Stimulated activated CD4-positive, alpha-beta T cell treated with anti-CD3 and anti-CD28 coated beads, Interleukin-2, amount 100 ng/mL, for 4 hours (primary cell): ENCODE measurements at places on chromosomes 4 and X.

GRCh38 chr4:85147481-85148076, 181.1 kb upstream of the WDFY3 start:
- no peak for DNase-seq

DNA sequence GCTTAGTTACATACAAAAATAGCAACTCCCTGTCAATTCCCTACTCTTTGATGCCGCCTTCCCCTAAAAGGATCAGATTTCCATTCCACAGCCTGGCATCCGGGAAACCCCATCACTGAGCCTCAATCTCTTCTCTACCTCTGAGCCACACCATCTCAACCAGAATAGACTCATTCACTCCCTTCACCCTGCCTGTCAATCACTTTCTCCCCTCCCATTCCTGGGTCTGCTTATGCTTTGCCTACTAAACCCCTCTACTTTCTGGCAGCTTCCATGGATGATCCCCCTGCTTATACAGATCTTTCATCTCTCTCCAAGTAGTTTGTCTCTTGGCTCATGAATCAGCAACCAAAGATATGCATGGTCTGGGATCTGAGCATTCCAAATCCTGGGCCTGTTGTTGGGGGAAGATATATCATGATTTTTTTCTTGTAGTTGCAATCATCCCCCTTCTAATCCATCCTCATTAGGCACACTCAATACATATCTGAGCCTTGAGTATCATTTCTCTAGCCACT, 2.6 kb downstream of the AMER1 start:
- DNase-seq: no peak

DNA sequence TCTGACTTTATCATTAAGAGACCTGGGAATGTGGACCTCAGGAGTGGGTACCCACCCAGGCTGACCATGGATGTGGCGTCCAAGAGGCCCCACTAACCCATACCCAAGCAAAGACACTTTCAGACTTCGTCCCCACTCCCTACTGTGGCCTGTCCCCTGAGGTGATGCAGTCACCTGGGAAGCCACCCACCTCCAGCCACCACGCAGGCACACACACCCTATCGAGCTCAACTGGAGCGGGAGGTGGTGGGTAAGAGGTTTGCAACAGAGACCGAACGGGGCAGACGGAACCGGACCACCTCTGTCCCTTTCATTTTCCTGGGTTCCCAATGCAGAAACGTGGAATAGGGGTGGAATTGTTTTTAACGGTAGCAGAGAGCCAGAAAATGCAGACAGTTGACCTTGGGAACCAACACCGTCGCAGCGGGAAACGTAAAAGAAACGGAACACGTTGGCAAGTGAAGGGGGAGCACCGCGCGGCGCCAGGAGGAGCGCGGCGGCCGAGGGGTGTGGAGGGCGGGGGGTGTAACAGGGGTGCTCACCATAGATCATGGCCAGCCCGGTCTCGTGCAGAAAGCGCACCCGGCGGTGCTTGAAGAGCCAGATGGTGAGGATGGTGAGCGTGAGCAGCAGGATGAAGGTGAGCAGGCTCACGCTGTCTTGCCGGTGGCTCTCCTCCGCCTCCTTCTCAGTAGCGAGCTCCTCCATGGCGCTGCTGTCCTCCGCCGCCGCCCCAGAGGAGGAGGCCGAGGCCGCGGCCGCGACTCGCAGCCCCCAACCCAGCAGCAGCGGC, 559 bp downstream of the SLC9A7 start:
- DNase-seq: peak; percentile 2

GRCh38 chrX:110920991-110921390, 125.4 kb upstream of the CHRDL1 start:
- DNase-seq: no peak

GRCh38 chr4:129422277-129422676, 326.3 kb downstream of the C4orf33 start:
- no peak for DNase-seq

GRCh38 chr4:172584816-172585215, 583.8 kb upstream of the GALNT7 start:
- no peak for DNase-seq
